Osteoblast (primary cell): ENCODE measurements at places on chromosomes 12 and 14. TPM values are rescaled to one million over a fixed set of nuclear protein-coding genes. Genes with fewer than 3 reads are reported as not detected.

Gene INSM2
- total RNA-seq, result not detected in 2 replicates

Gene TMEM30B
- total RNA-seq, result 1.1 and 1.8 TPM in 2 replicates

Gene DHRS2
- under 0.01 and 0.29 TPM in 2 replicates for total RNA-seq

Gene TOX4
- total RNA-seq, result 37.6 and 46.3 TPM in 2 replicates

Gene LRRC10
- not detected in 2 replicates for total RNA-seq

- DNase-seq, result peak; percentile 32
Observed at GRCh38 chr12:109961612-109962011, 34.6 kb downstream of the GIT2 start.

DNA sequence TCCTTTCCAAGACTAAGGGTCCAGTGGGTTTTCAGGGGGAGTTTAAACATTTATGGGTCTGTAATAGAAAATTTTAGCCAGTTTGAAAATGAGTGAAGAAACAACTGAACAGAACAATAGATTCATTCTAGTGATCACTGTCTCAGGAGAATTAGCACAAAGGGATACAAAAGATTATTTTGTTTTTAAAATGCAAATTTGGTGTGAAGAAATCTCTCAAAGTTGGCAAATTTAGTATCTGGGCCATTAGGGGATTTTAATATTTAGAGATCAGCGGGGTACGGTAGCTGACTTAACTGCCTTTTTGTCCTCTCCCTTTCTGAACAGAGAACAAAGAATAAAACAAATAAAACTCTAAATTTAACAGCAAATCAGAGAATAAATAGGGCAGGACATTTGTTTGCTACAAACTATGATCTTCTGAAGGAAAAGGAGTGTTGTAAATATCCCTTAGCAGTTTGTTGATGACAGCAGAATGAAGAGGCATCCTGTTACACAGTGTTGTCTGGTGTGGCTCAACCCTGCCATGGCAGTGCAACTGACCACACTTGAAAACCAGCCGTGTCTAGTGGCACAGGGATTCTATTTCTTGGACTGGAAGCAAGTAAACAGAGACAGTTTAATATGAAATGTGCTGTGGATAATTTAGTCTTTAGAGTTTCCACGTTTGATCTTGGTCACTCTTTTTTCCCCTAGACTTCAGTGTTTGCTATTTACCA, 46.3 kb upstream of the LRTM2 start:
- DNase-seq, result no peak

- DNase-seq, result no peak
Observed at GRCh38 chr12:116538076-116538591, 21.0 kb upstream of the MAP1LC3B2 start.

DNA sequence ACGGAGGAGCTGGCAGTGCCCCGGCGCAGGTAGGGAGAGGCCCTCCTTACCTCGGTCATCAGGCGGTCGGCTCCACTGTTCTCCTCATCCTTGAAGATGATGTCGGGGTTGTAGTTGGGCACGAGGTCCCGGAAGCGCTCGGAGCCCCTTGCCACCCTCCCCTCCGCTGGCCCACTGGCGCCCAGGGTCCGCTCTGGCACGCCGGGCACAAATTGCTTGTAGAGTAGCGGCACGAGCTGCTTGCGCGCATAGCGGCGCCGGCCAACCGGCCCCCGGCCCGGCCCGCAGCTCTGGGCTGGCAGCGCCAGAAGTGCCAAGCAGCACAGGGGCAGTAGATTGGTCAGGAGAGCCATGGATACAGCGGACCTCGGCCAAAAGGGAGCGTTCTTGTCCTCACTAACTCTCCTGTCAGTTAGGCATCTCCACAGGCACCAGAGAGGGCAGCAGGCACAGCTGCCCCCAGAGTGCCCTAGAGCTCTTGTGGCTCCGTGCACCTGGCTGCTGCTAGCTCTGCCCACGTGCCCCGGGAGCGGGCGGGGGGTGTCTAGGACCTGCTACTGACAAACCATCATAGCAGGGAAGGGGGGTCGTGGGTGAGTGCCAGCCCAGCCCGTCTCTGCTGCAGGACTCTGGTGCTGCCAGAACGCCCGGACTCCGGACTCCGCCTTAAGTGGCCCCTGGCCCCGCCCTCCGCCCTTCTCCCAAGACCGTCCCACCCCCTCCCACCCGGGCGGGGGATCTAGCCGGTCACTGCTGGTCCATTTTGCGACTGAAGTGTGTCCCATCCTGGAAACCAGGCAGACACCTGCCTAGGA, at the start of gene DHH:
Gene DHH (minus strand): TSS at position 642 of the 815 bp plus-strand sequence. CDS start 289 bp downstream, at position 353.
- peak; percentile 82 for DNase-seq

- DNase-seq, result peak; percentile 68
Observed at GRCh38 chr14:91376547-91377477, 40.8 kb downstream of the CCDC88C start.

GRCh38 chr14:68039593-68039992, 220.0 kb downstream of the RAD51B start:
- no peak for DNase-seq

DNA sequence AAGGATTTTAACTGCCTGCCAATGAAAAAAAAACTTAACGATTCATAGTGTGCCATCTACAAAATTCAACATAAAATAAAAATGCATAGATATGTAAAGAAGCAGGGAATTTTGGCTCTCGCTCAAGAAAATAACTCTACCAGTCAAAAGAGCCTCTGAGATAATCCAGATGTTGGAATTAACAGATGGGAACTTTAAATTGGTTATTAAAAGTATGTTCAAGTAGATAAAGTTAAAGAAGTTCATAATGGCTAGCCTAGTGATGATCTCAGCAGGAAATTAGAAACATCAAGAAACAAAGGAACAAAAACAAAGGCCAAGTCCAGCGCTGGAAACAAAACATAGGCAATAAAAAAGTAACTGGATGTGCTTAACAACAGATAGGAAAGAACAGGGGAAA, 23.1 kb downstream of the PIK3C2G start:
- DNase-seq, result no peak

- DNase-seq, result peak; percentile 79
Observed at GRCh38 chr14:94120667-94121340, 8.6 kb downstream of the IFI27L2 start.

GRCh38 chr14:63326840-63327239, 8.1 kb upstream of the GPHB5 start:
- no peak for DNase-seq

- no peak for DNase-seq
Observed at GRCh38 chr14:72621387-72622065, 272.4 kb downstream of the DPF3 start.

- DNase-seq, result no peak
Observed at GRCh38 chr12:110373425-110373824, 30.1 kb downstream of the ANAPC7 start.

DNA sequence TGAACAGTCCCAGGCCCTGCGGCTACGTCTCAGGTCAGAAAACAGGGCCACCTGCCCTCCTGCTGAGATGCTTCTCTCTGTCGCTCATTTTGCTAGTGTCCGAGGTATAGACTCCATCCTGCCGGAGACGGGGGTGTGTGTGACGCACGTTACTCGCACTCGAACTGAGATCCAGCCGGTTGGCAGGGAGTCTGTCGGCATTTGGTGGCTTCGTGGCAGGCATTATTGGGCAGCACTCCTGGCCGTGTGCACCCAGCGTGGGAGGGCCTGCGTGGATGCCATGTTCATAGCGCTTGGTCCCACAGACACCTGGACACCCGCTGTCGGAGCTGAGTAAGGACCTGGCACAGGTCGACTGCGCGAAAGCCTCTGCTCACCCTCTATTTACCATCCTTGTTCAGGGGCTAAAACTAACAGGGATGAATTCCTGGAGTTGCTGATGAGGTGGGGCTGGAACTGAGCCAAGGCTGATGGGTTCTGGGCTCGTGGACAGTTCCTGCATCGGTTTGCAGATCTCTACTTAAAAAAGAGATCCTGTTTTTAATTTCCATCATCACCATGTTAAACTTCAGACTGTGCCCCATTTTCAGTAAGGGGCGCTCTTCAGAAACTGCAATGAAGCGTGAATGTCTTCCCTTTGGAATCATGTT, 28.6 kb downstream of the AACS start:
- peak; percentile 52 for DNase-seq

DNA sequence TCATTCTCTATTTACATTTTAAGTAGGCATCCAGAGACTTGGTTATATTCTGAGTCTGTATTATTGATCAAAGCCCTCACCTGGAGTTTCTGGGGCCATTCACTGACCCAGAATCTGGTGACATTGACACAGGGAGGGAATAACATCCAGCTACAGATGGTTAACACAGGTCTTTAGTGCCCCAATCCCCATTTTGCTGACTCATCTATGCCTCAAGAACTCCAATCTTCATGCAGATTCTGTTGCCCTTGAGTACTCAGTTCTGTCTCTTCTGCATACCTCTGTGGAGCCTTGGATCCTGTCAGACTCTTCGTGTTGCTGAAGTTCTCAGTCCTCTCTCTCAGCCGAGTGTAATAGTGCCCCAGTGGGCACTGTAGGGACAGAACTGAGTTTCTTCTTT, 208.9 kb downstream of the RGS6 start:
- no peak for DNase-seq

DNA sequence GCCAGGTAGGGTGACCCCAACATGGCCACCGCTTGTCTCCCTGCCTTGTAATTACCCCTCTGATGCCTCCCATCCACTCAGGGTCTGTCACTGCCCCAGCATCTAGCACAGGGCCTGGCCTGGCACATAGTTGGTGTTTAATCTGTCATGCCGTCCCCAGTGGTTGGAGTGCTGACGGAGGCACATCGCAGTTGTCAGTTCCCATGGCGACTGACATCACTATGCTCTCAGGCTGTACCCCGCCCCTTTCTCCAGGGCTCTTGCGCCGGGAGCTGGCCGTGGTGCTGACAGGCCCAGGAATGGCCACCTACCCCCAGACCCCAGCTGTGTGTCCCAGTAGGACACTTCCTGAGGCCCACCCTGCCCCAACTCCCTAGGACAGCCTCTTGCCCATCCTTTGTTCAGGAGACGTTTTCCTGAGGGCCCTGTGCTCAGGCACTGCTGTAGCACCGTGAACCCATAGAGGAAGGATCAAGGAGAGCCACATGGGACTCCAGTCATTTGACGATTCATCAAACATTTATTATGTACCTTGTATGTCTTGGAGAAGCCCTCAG, 23.0 kb downstream of the FAM222A start:
- DNase-seq, result peak; percentile 91

DNA sequence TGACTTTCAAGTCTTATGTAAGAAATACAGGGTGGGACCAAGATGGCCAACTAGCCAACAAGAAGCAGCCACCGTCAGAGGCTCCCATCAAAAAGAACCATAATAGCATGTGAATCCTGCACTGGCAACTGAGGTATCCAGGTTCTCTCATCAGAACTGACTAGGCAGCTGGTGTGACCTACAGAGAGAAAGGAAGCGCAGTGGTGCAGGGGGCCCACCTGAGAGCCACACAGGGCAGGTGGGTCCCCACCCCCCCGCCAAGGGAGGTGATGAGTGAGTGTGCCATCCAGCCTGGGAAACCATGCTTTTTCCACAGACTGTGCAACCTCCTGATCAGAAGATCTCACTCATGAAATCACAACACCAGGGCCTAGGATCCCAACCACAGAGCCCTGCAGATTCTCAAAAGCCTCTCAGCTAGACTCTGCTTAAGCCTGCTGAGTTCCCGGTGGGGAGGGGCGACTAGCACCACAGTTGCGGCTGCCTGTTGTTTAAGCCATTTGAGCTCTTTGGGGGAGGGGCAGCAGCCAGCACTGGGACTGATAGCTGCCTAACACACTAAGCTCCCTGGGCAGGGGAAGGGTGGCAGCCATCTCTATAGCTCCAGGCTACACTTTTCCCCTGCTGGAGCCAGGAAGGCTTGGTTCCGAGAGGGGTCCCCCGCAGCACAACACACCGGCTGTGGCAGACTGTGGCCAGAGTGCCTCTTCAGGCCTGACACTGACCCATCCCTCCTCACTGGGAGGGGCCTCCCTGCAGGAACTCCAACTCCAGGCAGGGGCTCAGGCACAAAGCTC, 75.3 kb downstream of the GARIN6 start:
- no peak for DNase-seq

DNA sequence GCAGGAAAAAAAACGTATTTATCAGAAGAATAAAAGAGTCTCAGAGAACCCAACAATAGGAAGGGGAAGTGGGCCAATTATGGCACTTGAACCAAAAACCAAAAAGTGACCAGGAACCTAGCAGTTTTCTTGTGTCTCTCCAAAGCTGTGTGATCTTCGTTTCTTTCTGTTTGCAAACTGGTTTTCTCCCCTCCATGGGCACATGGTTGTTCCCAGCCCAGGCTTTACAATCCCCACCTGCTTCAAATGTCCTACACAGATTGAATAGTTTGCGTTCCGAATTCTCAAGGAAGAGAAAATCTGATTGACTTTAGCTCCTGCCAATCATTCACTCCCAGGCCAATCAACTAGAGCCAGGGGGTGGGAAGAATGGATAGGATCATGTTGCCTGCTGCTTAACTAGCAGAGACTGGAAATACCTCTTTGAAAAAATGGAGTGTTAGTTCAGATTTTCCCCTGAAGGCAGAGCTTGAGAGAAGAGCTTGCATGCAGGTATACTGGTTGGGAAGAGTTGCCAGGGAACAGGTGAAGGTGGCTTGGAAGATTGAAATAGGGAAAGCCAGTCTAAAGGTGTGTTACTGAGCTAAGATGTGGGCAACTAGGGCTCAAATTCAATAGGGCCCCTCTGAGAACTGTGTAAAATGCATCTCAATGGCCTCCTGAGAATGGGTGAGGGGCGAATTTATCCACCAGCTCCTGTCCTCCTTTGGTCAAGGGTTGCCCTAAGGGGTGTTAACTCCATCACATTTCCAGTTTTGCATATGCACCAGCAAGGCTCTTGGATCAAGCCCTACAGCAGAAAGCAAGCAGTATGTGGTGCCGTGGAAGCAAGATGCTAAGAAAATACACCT, 106.4 kb upstream of the SRRM4 start:
- no peak for DNase-seq

DNA sequence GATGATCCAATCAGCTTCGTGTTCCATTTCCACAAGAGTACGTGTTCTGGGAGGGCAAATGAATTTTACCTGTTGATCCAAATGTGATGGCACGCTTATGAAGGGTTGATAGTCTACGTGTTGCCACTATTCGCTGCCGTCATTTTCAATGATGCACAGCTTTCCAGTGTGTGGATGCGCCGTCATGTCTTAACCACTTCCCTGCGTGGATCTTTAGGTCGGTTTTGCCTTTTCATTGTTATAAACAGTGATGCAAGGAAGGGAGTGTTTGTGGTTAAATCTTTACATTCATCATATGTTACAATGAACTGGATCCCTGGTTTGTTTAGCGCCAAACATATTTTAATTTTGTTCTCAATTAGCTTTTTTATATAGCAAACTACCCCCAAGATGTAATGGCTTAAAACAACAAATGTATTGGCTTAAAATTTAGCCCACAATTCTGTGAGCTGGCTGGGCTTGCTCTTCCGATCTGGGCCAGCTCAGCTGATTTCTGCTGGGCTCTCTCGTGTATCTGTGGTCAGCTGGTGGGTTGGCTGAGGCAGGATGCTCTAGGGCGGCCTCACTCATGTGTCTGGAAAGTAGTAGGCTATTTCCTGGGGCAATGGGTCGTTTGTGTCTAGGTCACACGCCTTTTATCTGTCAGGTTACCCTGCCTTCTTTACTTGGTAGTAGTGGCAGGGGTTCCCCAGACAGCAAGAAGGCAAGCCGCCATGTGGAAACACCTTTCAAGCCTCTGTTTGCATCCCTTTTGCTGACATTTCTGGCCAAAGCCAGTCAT, 176.7 kb downstream of the CRADD start:
- no peak for DNase-seq

DNA sequence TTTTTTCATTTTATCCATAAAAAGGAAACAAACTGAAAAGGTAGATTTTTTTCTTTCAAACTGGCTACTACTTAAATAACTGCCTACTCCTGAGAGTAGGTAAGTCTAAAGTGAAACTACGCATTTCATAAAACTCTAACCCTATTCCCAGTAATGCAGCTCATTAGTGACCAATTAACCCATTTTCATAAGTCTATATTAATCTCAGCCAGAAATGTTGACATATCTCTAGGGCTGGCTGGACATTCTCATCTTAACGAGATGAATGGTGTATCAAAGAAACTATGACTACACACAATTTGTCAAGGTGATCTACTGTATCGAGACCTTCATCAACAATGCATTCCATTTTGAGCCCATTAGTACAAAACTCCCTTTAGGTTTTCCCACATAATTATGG, 57.2 kb downstream of the EPS8 start:
- no peak for DNase-seq
